BJ (cell line): ENCODE measurements at places on chromosomes 16 and 17.

GRCh38 chr16:77540646-77541045, 105.8 kb upstream of the ADAMTS18 start:
- no peak for DNase-seq

GRCh38 chr16:11669380-11670146, 1.3 kb downstream of the SNN start:
- DNase-seq, result no peak

DNA sequence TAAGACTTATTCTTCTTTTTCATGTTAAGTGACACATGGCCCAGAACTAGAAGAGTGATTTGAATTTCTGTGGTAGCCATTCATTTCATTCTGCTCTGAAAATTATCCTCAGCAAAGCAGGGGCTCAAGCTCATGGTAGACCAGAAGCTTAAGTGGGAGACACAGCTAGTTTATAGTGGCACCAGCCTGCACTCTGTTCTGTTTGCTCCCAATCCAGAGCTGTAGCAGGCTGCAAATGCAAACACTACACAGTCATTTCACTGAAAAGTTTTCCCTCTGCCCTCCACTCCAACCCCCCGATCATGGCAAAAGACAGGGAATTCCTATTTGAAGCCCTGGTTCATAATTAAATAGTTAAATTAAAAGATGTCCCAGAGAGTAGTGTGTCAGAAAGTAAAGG, 17.1 kb downstream of the MPP2 start:
- no peak for DNase-seq

- no peak for DNase-seq
These were observed 2.8 kb downstream of the NDEL1 start for GRCh38 chr17:8438441-8438840.

DNA sequence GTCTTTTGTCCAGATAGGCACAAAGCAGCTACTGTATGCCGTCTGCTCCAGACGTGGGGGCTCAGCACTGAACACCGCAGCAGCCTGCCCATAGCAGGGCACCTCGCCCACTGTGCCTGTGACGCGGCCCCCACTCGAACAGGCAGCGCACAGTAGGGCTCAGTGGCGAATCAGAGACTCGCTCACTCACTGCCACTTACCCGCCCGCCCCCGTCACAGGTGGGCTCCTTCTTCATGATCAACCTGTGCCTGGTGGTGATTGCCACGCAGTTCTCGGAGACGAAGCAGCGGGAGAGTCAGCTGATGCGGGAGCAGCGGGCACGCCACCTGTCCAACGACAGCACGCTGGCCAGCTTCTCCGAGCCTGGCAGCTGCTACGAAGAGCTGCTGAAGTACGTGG, 23.6 kb downstream of the TPSG1 start:
- DNase-seq, result no peak

DNA sequence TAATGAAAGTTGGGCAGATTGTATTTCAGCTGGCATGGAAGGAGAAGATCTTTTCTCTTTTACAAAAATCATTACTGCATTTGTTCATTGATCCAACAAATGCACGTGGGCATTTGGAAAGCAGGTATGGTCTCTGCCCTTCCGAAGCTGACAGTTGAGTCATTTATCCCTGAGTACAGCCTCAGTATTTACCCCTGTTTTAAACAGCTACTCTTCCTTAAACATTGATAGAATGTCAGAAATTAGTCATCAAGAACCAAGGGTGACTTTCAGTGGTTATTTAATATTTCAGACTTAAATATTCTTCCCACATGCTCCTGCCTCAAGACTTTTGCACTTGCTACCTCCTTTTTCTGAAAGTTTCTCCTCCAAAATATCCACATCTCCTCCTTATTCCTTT, 226.7 kb upstream of the HSBP1 start:
- DNase-seq, result no peak
